Activated naive CD4-positive, alpha-beta T cell treated with anti-CD3 and anti-CD28 coated beads, Interleukin-2, amount 50 U/mL, for 16 hours (primary cell): ENCODE measurements at places on chromosomes 12 and 14.

DNA sequence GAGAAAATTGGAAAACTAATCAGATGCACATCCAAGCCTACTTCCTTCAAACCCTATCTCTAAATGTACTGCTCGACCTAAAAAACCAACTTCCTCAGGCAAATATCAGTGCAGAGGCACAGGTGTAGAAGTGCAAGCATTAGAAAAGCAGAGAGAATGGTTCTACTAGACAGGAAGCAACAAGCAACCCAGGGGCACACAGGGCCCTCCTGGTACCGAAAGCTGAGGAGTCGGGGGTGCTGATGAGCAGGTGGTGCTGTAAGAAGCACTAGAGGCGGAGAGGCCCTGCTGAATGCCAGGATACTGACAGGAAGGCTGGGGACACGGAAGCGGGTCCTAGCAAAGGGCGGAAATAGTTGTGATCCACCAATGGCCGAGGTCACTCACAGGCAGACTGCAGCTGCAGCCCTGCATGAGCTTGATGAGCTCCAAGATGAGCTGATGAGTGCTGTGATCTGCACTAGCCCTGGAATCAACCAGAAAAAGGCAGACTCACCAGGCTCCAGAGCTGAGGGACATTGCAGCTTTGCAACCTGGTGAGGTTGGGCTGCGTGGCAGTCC lies 85.9 kb downstream of the TTC7B start:
- DNase-seq: no peak

DNA sequence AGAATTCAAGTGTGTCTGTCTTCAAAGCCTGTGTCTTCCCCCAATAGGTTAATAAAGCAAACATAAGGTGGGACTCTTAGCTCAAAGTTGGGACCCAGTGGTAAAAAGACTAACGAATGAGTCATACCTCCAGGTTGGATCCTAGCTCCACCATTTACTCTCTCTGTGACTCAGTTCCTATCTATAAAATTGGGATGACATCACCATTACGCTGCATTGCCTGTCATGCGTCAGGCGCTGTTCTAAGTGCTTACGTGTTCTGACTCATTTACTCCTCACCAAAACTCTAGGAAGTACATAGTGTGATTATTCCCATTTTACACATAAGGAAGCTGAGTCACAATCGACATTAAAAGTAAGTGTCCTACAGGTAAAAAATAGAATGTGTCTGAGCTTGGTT lies 915.8 kb downstream of the VRK1 start:
- DNase-seq: no peak

GRCh38 chr14:80956102-80956501 lies 681 bp downstream of the TSHR start:
- no peak for DNase-seq

DNA sequence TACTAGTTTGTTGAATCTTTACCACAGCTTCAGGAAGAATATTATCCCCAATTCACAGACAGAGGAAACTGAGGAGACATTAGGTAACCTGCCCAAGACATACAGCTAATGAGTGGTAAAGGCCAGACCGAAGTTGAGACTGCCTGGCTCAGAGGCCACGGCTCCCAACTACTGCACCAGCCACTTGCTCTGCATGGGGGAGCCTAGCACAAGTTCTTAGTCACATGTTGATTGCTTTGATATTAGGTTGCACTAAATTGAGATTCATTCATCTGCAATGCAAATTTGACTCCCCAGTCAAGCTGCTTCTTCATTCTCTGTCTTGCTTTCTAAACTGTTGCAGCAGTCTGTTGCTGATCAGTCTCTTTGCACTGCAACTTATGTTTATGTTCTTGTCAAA lies 25.9 kb upstream of the POLR3B start:
- no peak for DNase-seq

DNA sequence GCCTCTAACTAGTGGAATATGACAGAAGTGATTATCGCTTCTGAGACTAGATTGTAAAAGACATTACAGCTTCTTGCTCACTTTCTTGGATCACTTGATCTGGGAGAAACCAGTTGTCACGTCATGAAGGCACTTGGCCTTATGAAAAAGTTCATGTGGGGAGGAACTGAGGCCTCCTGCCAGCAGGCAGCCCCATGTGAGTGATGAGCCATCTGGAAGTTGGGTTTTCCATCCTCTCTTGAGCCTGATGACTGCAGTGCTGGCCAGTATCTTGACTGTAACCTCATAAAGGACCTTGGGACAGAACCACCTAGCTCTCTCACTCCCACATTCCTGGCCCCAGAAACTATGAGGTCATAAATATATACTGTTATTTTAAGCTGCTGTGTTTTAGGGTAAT lies 28.0 kb downstream of the TTLL5 start:
- DNase-seq: no peak

DNA sequence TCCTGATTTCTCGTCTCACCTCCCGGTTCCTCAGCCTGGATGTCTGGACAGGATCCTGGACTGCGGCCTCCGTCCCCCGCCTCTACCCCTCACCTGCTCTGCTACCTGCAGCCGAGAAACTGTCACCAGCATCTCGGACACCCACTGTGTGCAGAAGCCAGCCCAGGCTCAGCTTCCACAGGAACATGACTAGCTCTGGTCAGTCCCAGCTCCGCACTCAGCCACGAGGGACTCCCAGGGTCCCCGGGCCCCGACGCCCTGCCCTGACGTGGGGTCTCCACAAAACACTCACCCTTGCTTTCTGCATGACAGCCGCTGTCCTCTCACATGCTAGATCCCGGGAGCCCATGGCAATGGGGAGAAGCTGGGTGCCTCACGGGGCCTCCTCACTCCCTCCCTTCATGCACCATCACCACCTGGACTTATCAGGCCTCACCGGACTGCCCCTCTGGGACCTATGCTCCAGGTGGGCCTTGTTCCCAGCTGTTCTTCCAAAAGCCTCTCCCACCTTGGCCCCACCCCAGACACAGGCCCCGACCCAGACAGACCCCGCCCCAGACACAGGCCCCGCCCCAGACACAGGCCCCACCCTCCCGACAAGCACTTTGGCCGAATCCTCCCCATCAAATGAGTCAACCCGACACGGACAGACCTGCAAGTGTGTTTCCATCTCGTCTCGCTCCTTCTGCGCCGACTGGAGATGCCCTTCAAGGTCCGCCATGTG lies 26.9 kb upstream of the ANKLE2 start:
- no peak for DNase-seq

DNA sequence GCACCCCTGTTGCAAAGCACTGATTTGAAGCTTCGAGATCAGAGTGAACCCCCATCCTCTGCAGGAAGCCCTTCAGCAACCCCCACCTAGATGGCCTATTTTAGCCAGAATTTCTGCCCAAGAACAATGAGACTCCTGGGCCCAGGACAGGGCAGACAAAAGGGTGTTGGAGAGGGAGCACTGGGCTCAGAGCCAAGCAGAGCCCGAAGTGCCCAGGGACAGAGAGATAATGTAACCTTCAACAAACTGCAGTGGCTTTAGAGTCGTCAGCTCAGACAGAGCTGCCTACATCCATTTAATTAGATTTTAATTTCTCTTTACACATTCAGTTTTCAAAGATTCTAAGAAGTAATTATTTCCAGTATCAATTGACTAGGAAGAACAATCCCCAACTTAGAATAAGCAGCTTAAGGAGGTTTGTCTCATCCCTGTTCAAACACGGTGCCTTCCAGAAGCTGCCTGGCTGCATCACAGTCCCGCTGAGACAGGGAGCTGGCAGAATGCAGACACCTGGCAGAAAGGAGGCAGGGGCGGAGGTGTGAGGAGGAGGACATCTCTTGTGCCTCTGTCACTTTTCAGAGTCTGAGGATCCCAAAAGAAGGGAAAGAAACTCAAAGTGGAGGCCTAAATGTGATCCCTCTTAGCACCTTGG lies 504.9 kb upstream of the CCDC196 start:
- no peak for DNase-seq

DNA sequence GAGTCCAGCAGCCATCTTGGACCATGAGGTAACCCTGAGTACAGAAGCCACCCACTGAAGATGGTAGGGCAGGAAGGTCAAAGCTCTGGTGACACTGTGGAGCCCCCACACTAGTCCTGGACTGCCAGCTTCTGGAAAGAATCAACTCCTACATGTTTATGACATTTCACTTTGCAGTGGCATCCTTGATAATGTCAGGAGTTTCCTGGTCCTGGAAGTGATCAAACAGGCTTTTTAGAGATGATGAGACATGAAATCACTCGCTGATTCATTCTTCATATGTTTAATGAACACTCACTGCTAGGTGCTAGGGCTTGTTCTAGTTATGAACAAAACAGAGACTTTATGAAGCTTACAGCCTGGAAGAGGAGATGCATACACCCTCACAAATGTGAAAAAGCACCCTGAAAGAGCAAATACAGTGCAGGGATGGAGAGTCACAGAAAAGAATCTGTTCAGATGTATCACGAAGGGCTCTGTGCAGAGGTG lies 15.8 kb upstream of the HNF1A start:
- no peak for DNase-seq

DNA sequence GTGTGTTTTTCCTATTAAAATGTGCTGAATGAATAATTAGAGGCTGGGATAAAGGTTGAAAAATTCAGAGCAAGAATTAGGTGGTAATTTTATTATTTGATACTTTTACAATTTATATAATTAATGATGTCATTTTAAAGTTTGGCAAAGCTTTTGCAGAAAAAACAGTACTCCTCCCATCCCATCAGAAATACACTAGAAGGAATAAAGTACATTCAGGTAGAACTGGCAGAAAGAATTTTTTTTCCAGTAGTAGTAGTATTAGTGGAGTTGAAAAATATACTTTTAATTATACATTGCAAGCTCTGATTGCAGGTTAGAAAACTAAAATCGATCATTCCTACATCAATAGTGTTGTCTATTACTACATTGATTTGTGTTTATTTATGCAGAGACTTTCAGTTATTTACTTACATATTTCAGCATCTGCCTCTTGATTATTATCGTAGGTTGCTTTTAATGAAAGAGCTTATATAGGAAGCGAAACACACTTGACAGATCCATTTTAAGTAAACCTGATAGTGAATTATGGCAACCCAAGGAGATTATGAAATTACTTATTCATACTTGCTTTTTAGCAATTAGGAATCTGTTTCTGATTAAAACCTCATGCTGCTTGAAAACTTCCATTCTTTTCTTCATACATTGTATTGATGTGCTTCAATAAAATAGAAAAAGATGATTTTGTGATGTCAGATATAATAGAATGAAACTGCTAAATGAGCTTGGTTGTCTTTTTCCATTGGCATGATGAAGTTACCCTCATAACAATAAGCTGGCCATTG lies 10.1 kb downstream of the FOXG1 start:
- DNase-seq: no peak

GRCh38 chr14:68675233-68675577 lies 117.7 kb downstream of the ZFP36L1 start:
- no peak for DNase-seq

GRCh38 chr14:84622357-84622756 lies 907.6 kb upstream of the FLRT2 start:
- no peak for DNase-seq

GRCh38 chr12:57522887-57523705 lies 472 bp downstream of the MBD6 start:
- DNase-seq: peak; percentile 40

GRCh38 chr14:87065366-87065765 lies 927.6 kb downstream of the GALC start:
- no peak for DNase-seq

- no peak for DNase-seq
Measured at GRCh38 chr12:94930216-94930654, 73.3 kb downstream of the NDUFA12 start.

DNA sequence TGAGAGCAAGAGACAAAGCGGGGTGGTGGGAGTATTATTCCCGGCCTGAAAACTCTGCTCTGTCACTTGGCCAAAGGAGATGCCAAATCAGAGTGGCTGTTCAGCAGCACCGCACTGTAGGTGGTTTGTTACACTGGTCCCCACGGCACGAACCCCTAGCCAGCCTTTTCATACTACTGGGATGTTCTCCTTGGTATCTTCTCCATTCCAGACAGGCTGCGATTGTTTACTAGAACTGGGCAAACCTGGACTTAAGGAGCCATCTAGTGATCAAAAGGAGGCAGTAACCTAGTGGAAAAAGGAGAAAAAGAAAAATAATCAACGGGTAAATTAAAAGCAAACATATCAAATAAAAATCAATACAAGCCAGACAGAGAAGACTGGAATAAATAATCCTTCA lies 58.9 kb upstream of the TMTC2 start:
- DNase-seq: no peak

DNA sequence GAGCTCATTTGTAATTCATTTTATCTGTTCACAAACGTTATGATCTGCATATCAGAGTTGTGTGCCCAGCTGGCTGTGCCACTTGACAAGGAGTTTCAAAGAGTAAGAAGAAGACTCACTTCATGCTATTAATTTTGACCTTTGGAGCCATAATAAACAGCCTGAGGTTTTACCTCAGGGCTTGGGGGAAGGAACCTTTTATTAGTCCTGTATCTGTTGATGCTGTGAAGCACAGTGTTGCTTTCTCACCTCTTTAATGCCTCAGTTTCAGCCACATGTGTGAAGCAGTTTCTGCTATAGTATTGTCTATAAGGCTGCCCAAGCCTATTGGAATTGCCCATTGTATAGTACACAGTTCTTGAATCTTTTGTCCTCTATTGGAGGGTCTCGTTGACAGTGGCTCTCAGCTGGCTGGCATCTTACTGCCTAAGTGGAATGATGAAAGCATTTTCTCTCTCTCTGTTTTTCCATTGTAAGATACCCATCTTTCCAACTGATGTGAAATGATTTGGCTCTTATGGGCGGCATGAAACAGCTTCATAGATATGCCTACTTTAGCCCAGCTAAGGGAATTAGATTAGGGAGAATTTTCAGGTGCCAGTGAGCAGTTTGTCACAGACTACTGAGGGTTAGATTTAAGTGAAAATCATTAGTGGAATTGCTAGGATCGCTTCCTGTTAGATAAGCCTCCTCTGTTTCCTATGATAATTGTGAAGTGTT lies 34.7 kb downstream of the GPATCH2L start:
- no peak for DNase-seq

- DNase-seq: no peak
Measured at GRCh38 chr14:50109342-50109741, 7.0 kb downstream of the VCPKMT start.

DNA sequence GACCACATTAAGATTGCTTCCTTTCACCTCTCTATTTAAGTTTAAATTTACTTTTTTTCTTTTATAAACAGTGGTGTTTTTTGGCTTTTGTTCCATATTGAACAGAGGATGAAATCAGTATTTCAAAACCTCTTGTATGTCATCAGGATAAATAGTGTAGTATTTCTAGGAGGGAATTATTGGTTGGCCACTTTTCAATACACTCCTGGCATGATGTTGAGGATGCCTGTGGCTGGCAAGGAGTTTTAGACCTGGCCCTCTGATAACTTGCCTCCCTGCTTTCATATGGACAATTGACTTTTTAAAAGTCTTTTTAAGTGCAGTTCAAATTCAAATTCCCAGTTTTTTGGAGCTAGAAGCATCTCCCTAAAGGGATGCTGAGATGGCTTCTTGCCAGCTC lies 9.8 kb downstream of the TMTC2 start:
- no peak for DNase-seq

- peak; percentile 51 for DNase-seq
Measured at GRCh38 chr14:91388551-91388975, 29.1 kb downstream of the CCDC88C start.
